GM23248 (cell line): ENCODE measurements at places on chromosomes 1 and 21. TPM values are rescaled to one million over a fixed set of nuclear protein-coding genes. Genes with fewer than 3 reads are reported as not detected.

MCOLN3 gene
- 0.51 and 0.54 TPM in 2 replicates for total RNA-seq

LRRC3 gene
- total RNA-seq, result 0.32 and 0.38 TPM in 2 replicates

CD1E gene
- not detected in 2 replicates for total RNA-seq

OLIG2 gene
- not detected in 2 replicates for total RNA-seq

LMOD1 gene
- total RNA-seq, result 7.8 and 8.9 TPM in 2 replicates

OSCP1 gene
- total RNA-seq, result 6.6 and 6.9 TPM in 2 replicates

LMX1A gene
- total RNA-seq, result not detected in 2 replicates

LCE3C gene
- total RNA-seq, result not detected in 2 replicates

THEM5 gene
- total RNA-seq, result not detected in 2 replicates

NPHS2 gene
- total RNA-seq, result not detected in 2 replicates

PPFIA4 gene
- 13.6 and 16.1 TPM in 2 replicates for total RNA-seq

COL9A2 gene
- total RNA-seq, result 0.89 and 2.8 TPM in 2 replicates

RIMS3 gene
- 0.25 TPM in 1 of 2 replicates, not detected in the other for total RNA-seq

SH3GLB1 gene
- 36.0 and 47.6 TPM in 2 replicates for total RNA-seq

CCDC24 gene
- 3.1 and 4.7 TPM in 2 replicates for total RNA-seq

RLF gene
- 16.4 and 18.1 TPM in 2 replicates for total RNA-seq

MAN1C1 gene
- 0.51 and 1.1 TPM in 2 replicates for total RNA-seq

TMEM269 gene
- not detected in 2 replicates for total RNA-seq

OR2T2 gene
- not detected in 2 replicates for total RNA-seq

DYNLT4 gene
- not detected in 2 replicates for total RNA-seq

COL24A1 gene
- total RNA-seq, result 0.22 and 0.25 TPM in 2 replicates

CELA2A gene
- total RNA-seq, result not detected in 2 replicates

MFAP2 gene
- 164 and 189 TPM in 2 replicates for total RNA-seq

TESK2 gene
- total RNA-seq, result 1.1 and 1.3 TPM in 2 replicates

IVL gene
- total RNA-seq, result 0.76 and 1.1 TPM in 2 replicates

APCS gene
- total RNA-seq, result not detected in 2 replicates

CCDC27 gene
- not detected in 2 replicates for total RNA-seq

CDCA8 gene
- total RNA-seq, result 4.4 and 5.7 TPM in 2 replicates

CLCA4 gene
- total RNA-seq, result not detected in 2 replicates

OXCT2 gene
- total RNA-seq, result 0.89 and 3.5 TPM in 2 replicates

ZNF683 gene
- total RNA-seq, result not detected in 2 replicates

FMOD gene
- 12.1 and 14.6 TPM in 2 replicates for total RNA-seq

GSTM5 gene
- 1.5 and 2.4 TPM in 2 replicates for total RNA-seq

FGR gene
- total RNA-seq, result not detected in 2 replicates

MTARC2 gene
- 0.13 and 1.9 TPM in 2 replicates for total RNA-seq

CAPN2 gene
- total RNA-seq, result 214 and 223 TPM in 2 replicates

STIL gene
- 10.0 and 17.1 TPM in 2 replicates for total RNA-seq

TMPRSS2 gene
- total RNA-seq, result not detected in 2 replicates

SPATA1 gene
- not detected in 2 replicates for total RNA-seq

TACSTD2 gene
- 1.5 and 1.6 TPM in 2 replicates for total RNA-seq

PTGFR gene
- 11.9 and 13.3 TPM in 2 replicates for total RNA-seq

PFDN2 gene
- 32.4 and 35.9 TPM in 2 replicates for total RNA-seq

USH2A gene
- total RNA-seq, result under 0.01 TPM in 1 of 2 replicates, not detected in the other

NOTCH2 gene
- total RNA-seq, result 136 and 150 TPM in 2 replicates

C1orf87 gene
- not detected in 2 replicates for total RNA-seq

OR2T35 gene
- not detected in 2 replicates for total RNA-seq

OR2AK2 gene
- not detected in 2 replicates for total RNA-seq

HPDL gene
- 3.7 TPM in 2 replicates for total RNA-seq

OR2T33 gene
- total RNA-seq, result not detected in 2 replicates

ADGRL4 gene
- 10.6 and 13.2 TPM in 2 replicates for total RNA-seq

FBXO2 gene
- total RNA-seq, result 1.1 and 3.7 TPM in 2 replicates

MSH4 gene
- not detected in 2 replicates for total RNA-seq

TAS1R1 gene
- total RNA-seq, result not detected in 2 replicates

KRTAP21-3 gene
- total RNA-seq, result not detected in 2 replicates
